ENCODE measurements at places on chromosomes 1 and 21.
A peak's percentile ranks its signal among the peaks of the same experiment; 100 is the strongest.

GRCh38 chr1:3060601-3061551 lies 8.1 kb upstream of the PRDM16 start:
- no peak for DNase-seq

DNA sequence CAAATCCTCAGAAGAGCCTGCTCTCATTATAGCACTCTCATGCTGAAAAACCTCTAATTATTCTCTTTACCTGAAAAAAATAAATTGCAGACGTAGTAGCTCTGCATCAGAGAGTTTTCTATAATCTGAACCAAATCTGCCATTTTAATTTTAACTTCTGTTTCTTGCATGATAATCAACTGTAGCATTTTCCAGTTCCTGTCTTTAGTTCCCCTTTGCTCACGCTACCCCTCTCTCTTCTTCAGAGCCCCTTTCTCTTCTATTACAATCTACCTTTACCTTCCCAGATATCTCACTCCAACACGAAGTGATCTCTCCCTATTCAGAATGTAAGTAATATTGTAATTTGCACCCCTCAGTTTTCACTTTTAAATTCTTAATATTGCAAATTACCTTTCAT lies 31.4 kb downstream of the FMO1 start:
- no peak for DNase-seq

GRCh38 chr1:185559684-185560331 lies 174.4 kb upstream of the HMCN1 start:
- DNase-seq: peak; percentile 51

GRCh38 chr1:220521778-220522177 lies 6.2 kb upstream of the MARK1 start:
- peak; percentile 97 for DNase-seq

DNA sequence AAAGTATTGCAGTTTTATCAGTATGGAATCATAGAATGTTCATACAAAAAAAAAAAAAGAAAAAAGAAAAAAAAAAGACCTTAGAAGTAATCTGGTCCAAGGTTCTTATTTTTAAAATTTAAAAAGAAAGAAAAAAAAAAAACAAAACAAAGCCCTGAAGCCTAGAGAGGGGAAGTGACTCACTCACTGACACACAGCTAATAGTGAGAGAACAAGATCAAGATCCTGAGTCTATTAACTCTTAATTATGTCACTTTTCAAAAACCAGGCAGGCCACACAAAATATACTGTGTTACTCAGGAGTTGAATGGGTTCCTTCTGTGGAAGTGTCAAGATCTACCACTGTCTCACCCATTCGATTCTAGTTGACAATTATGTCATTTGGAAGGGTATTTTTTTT lies 433.9 kb upstream of the DAB1 start:
- peak; percentile 51 for DNase-seq

DNA sequence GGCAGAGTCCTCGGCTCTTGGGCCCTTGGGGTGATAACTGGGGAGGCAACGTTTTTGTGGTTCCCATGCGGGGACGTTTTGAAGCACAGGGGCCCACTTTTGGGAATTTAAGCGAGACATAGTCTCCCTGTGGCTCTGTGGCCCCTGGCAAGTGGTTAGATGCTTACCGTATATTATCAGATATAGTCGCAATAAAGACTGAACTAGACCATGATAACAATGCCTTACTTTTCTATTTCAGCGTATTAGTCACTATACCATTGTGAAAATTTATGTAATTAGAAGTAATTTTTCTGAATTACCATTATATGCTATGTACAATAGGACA lies 538 bp upstream of the RCAN1 start:
- DNase-seq: no peak

DNA sequence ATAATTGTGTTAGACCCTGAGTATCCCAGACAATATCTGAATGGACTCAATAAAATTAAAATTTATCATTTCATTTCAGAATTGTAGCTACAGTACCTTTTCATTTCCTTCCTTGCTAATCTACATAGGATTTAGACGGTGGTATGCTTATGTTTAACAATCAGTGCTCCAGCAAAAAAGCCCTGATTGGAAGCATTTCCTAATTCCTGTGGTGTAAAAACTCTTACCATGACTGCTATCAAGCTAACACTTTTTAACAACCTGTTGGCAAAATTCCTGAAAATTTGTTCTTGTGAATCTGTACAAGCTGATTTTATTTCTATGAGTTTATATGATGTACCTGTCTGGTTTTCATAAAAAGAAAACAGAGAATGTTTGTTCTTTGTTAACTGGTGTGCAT lies 5.2 kb upstream of the FNBP1L start:
- no peak for DNase-seq

GRCh38 chr1:63935143-63935542 lies 161.3 kb downstream of the ROR1 start:
- DNase-seq: peak; percentile 72

- DNase-seq: no peak
Observed at GRCh38 chr21:34141373-34141772, 68.0 kb downstream of the MRPS6 start.

- DNase-seq: no peak
Observed at GRCh38 chr1:203177036-203177405, 1.4 kb upstream of the MYBPH start.

DNA sequence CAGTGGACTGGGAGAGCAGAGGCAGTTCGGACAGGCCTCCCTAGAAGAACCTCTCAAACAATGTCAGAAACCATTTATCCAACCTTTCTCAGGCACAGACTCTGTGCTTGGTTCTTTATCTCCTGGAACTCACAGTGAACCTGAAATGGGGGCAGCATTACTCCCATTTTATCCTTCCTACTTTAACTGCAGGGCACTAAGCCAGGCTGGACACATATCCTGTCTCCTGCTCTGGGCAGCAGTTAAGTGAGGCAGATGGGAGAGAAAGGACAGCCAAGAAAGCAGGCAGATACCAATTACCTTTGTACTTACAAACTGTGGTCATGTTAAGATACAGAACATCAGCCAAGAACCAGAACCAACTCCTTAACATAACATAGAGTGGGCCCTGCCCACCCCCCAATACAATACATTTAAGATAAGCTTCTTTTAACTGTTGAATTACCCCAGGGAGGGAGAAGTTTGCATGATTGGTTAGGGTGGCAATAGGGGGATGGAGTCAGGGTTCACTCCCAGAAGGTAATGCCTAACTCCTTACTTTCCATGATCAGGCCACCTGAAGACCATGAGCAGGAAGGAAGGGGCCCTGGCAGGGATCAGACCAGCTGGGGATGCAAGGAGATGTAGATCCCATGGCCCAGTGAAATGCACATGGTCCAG lies 10.9 kb downstream of the KDF1 start:
- no peak for DNase-seq

DNA sequence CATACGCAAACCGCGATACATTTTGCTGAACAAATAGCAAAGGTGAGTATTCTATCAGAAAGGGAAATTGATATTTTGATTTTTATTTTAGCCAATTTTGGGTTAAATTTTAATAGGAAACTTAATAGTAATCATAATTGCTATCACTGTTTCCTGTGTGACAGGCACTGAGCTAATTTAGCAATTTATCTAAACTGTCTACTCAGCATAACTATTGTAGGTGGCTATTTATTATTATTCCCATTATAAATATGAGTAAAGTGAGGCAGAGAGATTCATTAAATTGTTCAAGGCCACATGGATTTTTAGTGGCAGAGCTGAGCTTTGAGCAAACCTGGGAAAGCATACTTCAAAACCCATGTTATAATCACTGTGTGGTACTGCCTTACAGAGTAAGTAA lies 21.1 kb downstream of the RTCA start:
- DNase-seq: no peak

GRCh38 chr1:161038523-161039153 lies at the start of gene TSTD1:
Gene TSTD1 (minus strand): TSS chr1:161038964. CDS start chr1:161038889, 75 bp downstream.
- DNase-seq: peak; percentile 94

DNA sequence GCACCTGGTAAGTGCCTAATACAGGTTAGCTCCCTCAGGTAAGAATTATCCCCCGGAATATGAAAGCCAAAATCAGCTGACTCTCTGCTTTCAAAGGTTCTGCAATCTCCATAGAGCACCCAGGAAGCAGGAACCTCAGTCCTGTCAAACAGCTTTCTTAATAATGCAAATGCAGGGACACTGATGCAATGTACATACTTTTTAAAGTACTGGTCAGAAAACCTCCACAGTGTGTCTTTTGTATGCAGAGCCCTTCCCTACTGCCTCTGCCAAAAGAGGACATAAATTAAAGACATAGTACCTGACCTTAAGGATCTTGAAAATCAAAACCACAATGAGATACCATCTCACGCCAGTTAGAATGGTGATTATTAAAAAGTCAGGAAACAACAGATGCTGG lies 365.0 kb upstream of the KAZN start:
- DNase-seq: no peak

GRCh38 chr1:101632548-101633272 lies 364.0 kb downstream of the OLFM3 start:
- peak; percentile 69 for DNase-seq

GRCh38 chr1:82704966-82705365 lies 904.2 kb downstream of the ADGRL2 start:
- no peak for DNase-seq

DNA sequence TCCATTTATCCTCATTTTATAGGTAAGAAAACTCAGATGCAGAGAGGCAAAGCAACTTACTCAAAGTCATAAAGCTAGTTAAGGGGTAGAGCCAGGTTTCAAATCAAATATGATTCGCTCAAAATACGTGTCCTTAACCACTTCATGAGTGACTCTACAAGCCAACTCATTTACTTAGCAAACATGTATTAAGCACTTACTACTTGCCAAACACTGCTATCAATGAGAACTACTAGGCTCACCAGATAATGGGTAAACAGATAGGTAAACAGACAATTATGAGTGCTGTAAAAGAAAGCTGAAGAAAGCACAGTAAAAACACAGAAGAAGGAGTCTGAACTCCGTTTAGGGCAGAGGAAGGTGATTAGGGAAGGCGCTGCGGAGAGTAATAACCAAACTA lies 65.9 kb downstream of the WDR64 start:
- peak; percentile 74 for DNase-seq

- no peak for DNase-seq
Observed at GRCh38 chr1:172724765-172725613, 66.1 kb downstream of the FASLG start.
